Osteocyte (in vitro differentiated cells): ENCODE measurements at places on chromosomes 6 and 20.

DNA sequence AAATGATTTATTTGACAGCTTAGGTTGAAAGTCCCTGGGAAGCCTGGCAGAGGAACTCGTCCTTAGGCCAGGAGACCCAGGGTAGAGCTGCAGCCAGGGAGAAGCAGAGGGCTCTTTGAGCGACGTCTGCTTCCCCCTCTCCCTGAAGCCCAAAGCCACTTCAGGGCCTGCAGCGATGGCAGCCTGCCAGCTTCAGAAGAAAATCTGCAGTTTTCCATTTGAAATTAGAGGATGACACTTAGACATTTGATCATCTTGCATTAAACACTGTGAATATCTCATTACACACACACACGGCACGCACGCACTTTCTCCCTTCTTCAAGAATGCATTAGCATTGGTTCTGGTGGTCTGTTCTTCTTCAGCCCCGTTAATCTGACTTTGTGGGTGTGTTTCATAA lies 96.5 kb downstream of the PLEKHG1 start:
- no peak for DNase-seq

DNA sequence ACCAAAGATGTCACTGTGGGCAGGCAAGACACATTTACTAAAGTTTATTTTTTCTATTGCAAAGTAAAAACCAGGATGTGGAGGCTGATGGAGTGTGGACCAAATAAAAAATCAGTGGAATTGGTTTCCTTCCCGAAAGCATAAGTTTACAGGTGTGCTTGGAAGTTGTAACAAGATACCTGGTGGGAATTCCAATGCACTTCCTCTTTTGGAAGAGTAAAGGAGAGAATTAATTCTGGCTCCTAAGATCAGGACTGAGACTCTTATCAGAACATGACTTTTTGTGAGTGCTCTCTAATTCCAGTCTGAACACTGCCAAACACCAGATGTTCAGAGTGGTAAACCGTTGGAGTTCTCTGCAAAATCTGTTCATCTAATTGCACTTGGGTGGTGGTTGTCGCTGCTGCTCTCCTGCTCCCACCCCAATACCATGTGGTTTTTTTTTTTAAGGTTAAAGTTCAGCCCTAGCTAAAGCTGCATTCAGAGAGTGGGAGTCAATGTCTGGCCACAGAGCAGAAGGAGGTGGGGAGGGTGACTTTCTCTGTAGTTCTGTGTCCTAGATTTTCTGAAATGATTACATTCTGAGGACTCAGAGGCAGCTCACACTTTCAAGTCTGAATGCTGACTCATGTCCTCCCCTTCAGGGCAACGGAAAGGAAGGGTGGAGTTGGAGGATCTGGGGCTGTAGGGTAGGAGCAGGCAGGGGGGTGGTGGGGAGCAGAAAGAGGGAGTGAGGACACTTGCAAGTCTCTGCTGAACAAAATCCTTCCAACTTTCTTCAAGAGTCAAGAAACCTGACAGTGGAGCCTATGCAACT lies 275.8 kb upstream of the PRDM1 start:
- no peak for DNase-seq

DNA sequence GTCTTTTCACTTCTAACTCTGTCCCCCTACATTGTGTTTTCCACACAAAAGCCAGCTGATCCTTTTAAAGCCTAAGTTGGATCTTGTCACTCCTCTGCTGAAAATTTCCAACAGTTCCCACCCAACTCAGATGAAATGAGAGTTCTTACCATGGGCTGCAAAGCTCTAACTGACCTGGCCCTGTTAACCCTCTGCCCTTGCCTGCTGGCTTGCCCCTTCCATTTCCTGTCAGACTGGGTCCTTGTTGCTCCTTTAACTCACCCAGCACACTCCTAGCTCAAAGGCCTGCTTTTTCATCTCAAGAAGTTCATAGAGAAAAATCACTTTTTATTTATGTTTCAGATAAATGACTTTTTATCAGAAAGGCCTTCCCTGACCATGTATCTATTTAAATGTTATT lies 66.5 kb upstream of the HEY2 start:
- no peak for DNase-seq

- DNase-seq = no peak
Measured at GRCh38 chr6:54441020-54441419, 132.8 kb downstream of the TINAG start.

DNA sequence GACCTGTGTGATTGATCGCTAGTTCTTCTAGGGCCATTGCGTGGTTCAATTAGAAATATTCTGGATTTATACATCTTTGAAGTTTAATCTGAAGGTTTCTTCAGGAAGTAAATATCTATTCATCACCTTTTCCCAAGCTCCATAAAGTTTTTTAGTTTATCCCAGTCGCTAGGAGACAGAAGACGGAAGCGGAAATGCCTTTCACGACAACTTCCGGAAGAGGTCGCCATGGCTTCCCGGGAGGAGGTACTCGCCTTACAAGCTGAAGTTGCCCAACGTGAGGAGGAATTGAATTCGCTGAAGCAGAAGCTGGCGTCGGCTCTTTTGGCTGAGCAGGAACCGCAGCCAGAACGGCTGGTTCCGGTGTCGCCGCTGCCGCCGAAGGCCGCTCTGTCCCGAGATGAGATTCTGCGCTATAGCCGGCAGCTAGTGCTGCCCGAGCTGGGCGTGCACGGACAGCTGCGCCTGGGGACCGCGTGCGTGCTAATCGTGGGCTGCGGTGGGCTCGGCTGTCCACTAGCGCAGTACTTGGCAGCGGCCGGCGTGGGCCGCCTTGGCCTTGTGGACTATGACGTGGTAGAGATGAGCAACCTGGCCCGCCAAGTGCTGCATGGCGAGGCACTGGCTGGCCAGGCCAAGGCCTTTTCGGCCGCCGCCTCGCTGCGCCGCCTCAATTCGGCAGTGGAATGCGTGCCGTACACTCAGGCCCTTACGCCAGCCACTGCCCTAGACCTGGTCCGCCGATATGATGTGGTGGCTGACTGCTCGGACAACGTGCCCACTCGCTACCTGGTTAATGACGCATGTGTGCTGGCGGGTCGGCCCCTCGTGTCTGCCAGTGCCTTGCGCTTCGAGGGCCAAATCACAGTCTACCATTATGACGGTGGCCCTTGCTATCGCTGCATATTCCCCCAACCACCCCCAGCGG lies at the start of gene MOCS3:
TSS of gene MOCS3 (plus strand) at position 204 of the 928 bp plus-strand sequence. CDS start at position 229, 25 bp downstream.
- peak; percentile 90 for DNase-seq
